Natural killer cell (primary cell): ENCODE measurements at places on chromosomes 3 and 15.

DNA sequence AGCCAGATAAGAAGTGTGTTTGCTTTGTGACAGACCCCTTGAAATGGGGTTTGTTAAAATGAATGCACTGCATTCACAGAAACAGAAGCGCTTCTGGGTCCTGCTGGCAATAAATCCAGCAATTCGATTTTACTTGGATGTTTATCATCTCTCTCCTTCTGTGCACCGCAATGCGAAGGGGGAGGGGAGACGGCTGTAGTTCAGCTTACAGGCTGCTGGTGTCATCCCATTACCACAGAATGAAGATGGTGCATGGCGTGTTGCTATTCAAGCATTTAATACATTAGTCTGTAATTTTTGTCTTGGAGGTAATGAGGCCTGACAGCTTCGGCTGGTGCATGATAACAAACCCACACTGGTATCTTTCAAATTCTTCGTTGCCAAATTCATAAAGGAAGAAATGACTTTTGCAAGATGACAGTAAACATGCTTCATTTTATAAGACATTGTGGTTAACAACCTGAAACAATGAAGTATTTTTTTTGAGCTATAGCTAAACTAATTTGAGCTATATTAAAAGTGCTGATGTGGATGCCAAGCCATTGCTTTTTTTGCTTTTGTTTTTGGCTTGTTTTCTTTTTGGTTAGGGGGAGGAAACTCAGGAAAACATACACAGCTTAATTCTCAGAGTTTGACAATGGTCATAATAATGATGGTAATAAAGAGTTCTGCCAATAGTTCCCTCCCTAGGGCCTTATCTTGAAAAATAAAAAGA is 418.3 kb downstream of the OTOL1 start:
- DNase-seq, result no peak

GRCh38 chr3:40851836-40852235 is 327.1 kb downstream of the ZNF621 start:
- DNase-seq, result no peak

GRCh38 chr3:190130696-190131095 is 10.0 kb upstream of the P3H2 start:
- no peak for DNase-seq

GRCh38 chr3:120854908-120855526 is 53.0 kb upstream of the STXBP5L start:
- no peak for DNase-seq

GRCh38 chr15:89074402-89075012 is 13.7 kb upstream of the ABHD2 start:
- DNase-seq, result no peak

DNA sequence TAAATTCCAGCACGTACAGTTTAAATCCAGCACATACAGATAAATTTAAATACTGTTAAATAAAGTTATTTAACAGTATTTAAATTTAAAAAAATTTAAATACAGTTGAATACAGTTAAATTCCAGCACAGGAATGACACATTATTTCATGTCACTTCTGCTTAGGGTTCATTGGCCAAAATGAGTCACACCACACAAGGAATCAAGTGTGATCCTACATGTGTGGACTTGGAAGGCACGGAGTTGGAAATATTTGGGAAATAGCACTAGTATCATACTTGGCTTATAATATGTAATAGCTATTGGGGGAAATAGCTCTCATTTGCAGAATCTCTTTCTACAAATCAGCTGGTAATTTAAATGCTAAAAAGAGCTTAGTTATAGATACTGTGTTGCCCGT is 10.6 kb downstream of the RAB7A start:
- DNase-seq, result no peak

- no peak for DNase-seq
Observed at GRCh38 chr3:197376735-197377555, 78.5 kb upstream of the DLG1 start.

DNA sequence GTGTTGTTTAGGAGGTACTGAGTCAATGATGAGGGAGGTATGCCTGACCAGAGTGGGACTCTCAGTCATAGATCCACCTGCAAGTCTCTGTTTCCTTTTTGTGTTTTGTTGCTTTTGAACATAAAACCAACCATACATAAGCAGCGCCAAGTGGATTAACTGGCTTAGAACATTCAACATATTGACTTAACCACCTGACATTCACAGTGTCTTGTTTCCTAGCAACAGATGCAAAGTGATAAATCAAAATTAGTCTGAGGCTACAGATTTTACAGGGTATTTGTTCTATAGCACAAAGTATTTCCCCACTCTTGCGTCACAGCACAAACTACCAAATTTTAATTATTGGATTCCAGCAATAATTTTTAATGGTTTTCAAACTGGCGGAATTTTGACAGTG is 283.8 kb downstream of the BBX start:
- DNase-seq, result no peak

DNA sequence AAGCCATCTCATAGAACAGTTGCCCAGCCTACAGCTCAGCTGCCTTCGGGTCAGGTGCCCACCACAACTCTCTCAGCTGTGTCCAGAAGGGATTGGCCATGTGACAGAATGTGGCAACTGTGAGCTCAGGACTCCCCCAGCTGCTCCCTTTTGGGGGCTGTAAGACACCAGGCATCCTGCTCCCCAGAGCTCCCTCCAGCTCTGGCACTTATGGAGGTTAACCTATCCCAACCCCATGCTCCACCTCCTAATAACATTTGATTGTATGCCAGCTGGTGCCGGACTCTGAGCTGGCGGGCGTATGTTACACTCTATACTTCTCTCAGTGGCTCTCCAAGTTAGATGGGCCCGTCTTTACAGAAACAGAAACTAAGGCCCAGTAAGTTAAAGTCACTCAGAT is 222.8 kb downstream of the FAM43A start:
- DNase-seq, result no peak

DNA sequence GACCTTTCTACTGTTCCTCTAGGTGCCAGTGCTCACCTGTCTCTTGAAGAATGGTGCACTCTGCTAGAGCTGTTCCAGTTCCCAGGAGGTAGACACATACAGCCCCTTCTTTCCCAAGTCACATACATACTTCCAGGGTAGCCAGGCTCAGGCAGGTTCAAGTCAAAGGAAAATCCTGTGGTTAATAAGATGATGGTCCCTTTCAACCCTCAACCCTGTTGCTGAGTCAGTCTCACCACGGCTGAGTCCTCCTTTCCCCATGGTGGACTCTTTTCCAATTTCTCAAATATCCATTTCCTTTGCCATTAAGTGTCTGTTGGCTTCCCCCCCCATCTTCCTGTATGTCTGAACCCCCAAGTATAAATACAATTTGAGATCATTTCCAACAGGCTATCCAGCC is 56.1 kb upstream of the ACAN start:
- no peak for DNase-seq

- DNase-seq, result no peak
Observed at GRCh38 chr3:134918441-134918840, 123.4 kb downstream of the EPHB1 start.

DNA sequence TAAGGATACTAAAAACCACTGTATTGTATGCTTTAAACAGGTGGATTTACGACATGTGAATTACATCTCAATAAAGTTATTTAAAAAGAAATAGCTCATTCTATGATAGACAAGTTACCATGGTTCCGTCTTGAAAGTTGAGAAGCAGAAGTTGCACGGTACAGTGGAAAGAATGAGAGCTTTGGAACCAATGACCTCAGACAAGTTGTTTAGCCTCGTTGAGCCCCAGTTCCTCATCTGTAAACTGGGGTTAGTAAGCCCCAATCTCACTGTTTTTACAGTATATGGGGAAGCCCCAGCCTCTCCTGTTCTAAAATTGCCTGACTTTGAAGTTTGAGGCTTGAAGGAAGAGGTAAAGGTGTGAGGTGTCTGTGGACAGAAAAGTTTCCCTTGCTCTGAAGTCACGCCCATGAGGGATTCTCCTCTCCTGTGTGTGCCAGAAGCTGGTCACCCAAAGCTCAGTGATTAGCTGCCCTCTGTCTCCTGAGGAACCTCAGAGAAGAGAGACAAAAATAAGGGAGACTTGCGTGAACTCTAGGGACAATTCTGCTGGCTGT is 10.0 kb downstream of the CRYGS start:
- no peak for DNase-seq

DNA sequence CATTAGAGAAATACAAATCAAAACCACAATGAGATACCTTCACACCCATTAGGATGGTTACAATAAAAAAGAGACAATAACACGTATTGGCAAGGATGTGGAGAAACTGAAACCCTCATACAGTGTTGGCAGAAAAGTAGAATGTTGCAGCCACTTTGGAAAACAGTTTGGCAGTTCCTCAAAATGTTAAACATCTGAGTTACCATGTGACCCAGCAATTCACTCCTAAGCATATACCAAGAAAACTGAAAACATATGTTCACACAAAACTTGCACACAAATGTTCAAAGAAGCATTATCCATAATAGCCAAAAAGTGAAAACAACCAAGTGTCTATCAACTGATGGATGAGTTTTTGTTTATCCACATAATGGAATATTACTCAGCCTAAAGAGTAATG is 166.9 kb upstream of the FAM3D start:
- DNase-seq, result no peak

DNA sequence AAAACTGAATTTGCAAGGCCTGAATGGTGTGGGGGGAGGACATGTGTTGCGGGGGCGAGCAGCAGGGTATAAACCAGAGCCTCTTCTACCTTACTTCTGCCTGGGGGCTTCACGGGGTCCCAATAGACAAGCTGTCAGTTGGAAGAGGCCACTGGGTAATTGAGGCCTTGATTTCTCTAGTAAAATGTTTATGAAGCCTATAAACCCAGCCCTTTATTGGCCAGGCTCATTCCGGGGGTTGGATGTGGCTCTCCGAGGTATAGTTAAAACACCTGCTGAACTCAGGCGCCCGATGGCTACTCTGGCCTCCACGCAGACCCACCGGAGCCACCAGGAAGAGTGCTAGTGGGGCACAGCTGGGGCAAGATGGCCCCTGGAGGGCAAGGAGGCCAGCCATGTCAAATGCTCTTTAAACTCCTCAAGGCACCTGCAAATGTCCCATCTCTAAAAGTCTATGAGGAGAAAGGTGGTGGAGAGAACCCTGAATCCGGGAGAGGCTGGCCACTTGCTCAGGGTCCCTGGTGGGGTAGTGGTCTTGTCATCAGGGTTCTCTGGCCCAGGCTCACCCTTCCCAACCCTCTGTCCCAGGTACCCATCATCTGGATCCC is 34.3 kb downstream of the IGDCC3 start:
- no peak for DNase-seq

DNA sequence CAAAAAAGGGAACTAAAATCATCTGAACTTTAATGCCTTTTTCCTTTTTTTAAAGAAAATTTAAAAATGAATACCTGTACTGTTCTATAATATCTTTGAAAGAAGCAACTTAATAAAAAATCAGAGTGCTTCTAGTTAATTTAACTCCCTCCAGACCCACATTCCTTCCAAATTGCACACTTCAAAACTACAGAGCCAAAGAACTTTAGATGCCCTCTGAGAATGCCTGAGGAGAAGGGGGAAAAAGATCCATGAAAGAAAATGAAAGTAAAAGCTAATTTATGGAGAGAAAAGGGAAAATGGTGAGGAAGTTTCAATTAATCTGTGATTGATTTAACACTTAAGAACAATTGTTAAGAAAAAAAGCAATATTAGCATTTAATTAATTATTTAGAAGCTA is 1141.6 kb downstream of the IGSF11 start:
- no peak for DNase-seq

DNA sequence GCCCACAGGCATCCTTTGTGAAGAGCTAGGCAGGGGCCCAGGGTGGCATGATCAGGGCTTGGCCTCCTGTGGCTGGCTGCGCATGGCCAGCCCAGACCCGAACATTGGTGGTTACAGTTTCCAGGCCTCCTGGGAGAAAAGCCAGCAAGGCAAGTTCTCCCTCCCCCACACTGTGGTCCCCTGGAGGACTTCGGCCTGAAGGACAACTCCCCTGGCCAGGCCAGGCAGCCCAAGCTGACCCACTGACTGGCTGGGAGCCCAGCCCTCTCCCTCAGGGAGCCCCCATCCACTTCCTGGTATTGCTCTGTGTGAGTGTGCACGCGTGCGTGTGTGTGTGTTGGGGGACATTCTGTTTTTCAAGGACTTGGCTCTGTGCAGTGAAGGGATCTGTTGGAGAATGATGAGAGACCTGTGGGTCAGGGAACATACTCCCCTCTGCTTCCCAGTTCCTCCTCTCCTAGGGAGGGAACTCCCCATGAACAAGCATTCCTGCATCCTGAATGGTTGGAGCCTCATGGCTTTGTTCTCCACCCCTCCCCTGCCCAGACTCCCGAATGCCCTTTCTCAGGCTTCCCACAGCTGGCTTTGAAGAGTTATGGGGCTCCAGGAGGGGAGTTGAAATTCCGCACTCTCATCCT is 29.5 kb downstream of the CORO2B start:
- DNase-seq, result no peak

DNA sequence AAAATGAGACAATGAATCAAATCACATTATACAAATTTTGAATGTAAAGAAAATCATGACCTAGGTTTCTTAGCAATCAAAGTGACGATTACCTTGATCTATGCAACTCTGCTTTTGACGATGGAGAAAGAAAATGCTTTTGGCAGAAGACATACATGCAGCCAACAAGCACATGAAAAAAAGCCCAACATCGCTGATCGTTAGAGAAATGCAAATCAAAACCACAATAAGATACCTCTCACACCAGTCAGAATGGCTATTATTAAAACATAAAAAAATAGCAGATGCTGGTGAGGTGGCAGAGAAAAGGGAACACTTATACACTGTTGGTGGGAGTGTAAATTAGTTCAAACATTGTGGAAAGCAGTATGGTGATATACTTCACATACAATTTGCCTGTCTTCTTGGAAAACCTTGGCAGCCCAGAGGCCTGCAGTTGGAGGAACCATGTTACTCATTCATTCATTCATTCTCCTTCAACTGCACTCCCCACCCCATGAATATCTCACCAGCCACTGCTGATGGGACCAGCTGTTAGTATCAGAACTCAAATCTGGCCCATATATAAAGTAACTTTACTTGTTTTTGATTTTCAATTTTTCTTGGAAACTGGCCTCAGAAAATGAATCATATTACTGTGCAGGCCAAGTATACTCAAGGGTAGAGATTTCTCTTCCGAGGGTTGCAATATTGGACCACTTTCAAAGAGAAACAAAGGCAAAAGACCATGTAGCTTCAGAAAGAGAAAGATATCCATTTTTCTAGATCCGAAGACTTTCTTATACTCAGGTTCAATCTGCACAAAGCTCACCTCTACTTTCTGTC is 358.6 kb upstream of the ARHGEF26 start:
- DNase-seq, result no peak

- no peak for DNase-seq
Observed at GRCh38 chr3:130903412-130903908, 9.6 kb downstream of the ATP2C1 start.
